ENCODE measurements at places on chromosomes 11 and 22.

DNA sequence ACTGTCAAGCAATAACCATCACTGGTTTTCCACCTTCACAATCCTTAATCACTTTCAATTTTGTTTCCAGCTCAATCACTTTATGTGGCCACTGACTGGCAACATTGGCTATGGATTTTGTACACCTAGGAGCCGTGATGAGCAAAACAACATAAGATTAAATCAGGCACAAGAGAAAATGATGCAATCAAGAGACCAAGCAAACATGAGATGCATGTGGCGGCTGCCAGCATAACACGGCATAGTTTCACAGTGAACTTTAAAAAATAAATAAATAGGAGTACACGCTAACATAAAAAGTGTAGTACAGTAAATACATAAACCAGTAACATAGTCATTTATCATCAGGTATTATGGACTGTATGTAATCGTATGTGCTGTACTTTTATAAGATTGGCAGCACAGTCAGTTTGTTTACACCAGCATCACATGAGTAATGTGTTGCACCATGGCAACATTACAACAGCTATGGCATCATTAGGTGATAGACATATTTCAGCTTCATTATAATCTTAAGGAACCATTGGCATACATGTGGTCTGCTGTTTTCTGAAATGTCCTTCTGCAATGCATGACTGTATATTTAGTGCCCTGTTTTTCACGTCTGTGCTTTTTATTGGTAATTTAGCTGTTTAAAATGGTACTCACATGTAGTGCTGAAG lies 83.3 kb upstream of the PRDM11 start:
- no peak for DNase-seq

DNA sequence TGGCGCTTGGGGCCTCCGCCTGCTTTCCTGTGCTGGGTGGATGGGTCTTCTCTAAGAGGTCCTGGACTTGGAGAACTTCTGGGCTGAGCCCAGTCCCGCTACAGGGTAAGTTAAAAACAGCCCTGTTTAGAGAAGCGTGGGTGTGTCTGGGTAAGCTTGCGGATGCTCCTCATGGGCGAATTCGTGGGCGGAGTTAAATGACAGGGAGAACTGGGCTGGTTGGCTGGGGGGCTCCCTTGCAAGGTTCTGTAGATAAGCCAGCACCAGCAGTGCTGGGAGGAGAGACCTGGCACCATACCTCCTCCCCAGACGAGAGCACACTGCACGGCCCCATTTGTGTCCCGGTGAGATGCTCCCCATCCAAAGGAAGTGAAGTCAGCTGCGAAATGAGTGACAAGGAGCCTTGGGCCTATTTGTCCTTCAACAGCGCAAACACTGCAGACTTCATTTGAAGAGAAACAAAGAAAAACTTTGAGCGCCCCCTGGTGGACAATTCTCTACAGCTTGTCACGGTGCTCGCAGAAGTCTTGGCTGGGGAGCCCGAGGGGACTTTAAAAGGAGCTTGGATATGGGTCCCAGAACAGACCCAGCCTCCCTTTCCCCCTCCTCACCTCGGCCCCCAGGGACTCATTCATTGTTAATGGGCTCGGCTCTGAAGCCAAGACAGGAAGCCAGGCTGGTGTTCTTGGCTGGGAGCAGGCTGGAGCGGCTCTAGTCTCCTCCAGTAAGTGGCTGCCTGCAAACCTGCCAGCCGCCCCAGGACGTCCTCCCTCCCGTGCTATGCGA lies 39.5 kb downstream of the TP53I11 start:
- DNase-seq = peak; percentile 20

DNA sequence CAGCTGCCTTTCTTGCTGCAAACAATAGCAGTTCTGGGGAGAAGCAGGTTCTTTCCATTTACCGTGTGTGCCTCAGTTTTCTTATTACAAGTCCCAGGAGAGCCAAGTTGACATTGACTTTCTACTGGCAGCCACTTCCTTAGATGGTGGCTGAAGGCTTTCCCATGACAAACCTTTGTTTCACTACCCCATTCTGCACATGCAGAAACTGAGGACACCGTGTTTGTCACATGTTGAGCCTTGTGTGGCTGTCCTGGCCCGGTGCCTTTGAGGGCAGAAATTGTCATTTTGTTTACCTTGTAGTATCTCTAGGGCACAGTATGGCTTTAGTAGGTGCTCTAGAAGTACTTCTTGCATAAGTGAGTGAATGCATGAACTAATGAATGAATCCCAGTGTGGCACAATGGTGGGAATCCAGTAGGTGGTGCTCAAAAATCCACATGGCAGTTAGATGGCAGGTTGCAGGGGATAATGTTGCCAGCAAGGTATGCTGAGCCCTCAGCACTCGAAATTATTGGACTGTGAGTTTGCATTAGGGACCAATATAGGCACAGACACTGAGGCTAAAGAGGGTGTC lies 101.6 kb downstream of the CSNK2A3 start:
- no peak for DNase-seq

GRCh38 chr22:33715237-33715985 lies 204.9 kb downstream of the LARGE1 start:
- DNase-seq = no peak

- DNase-seq = no peak
These were observed 53.5 kb downstream of the OTOG start for GRCh38 chr11:17600316-17601255.

DNA sequence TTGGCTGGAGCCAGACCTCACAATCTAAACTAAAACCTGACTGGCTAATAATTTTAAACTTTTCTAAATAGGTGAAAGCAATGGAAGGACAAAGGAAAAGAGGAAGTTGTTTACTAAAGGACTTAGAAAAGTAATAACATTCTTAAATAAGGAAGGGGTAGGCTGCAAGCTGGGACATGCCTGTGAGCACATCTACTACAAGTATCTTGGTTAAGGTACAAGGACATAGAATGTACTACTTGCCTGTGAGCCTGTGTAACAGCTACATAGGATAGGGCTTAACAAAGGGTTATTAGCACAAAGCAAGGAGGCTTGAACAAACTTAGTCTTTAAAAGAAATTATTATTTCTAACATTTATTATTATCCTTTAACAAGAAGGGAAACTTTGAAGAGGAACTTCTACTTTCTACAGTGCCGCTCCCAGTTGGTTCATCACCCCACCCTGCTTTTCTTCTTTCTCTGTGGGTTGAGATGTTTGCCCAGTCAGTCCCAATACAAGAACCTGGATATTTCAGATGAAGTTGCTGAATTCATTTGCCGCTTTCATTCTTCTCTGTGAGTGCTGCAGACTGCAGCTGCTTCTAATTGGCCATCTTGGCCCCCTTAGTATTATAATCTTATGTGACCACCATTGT lies 87.5 kb downstream of the PRMT3 start:
- DNase-seq = no peak

DNA sequence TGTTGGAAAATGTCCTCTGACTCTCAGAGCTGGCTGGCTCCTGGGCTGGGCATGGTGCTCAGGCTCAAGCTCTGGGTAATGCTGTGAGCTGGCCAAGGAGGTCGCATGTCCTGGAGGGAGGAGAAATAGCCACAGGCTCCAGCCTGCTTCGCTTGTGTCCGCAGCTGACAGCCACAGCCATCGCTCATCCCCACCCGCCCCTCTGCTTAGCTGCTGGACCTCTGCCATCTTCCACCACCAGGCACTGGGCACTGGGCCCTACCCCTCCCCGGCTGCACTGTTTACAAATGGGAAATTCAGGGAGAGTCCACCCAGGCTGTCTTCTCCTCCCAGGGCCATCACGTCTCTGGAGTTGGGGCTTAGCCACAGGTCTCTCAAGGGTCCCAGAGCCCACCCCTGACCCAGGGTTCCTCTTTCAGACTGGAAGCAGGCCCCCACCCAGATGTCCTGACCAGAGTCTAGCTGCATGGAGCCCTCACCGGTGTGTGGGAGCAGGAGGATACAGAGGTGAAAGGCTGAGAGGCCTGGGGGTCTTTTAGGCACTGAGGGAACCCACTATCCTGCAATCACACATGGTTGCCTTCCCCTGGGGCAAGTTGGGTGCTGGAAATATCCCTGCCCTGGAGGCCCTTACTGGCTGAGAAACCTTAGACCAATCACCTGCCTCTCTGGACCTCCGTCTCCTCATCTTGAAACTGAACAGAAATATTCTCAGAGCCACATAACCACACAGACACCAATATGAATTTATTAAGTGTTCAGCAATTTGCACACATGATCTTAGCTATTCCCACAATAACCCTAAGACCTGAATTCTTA lies 62.7 kb downstream of the CD82 start:
- no peak for DNase-seq

DNA sequence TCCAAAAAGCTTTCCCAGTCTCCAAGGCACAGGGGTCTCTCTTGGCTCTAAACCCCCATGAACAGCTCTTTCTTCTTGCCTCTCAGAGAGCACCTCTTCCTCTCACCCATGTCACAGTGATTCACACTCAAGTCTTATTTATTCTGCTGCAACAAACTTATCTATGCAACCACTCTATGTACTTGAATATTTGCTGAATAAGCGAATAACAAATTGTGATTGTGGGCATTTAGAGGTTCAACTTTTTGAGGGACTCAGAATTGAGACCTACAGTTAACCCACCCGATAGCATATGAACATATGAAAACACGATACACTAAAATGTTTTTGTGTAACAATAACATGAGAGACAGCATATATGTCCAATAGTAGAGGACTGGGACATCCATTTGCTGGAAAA lies 137.1 kb upstream of the NARS2 start:
- no peak for DNase-seq

DNA sequence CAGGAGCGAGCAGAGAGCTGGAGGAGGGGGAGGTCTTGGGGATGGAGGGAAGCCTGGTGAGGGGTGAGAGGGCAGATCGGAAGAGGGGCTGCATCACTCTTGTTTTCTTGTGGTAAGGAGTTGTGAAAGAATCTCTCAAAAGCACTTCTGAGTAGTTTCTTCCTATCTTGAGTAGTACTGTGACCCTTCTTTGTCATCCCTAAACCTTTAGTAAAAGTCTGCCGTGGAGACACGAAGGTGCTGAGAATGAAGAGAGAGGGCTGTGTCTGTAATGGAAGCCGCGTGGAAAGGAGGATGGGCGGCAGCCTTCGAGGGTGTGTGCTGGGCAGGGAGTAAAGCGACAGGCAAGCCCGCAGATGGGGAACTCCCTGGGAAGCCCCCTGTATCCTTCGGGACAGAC lies 237.8 kb downstream of the TBC1D22A start:
- DNase-seq = no peak

DNA sequence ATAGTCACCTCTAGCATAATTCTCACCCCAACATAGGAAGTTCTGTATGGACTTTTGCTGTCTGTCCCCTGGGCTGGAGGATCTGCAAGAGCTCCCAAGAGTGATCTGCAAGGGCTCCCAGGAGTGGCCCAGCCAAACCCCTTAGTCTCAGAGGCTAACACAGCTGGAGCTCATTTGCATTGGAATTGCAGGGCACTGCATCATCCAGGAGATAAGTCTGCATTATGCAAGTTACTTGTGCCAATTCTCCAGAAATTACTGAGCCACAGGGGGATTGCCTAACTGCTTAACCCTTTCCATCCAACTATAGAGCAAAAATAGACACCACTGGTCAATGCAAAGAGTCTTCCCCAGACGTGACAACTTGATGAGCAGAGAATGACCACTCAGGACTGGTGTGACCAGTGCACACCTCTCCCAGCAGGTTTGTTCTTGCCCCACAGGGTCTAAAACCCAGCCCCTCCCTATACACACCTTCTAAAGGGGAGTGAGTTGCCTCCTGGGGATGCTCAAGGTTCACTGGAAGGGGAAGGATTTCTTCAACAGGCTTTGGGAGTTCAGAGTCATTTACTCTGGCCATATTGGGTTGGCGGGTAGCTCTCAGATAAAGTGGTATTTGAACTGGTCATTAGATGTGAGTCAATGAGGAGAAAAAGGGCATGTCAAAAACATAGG lies 38.4 kb downstream of the POU2AF3 start:
- DNase-seq = no peak

GRCh38 chr11:2327032-2327431 lies 25.2 kb downstream of the TSPAN32 start:
- no peak for DNase-seq

GRCh38 chr11:30488304-30488998 lies 97.7 kb downstream of the MPPED2 start:
- peak; percentile 64 for DNase-seq

- DNase-seq = no peak
These were observed 62.4 kb downstream of the NECTIN1 start for GRCh38 chr11:119666463-119667131.

All from brain pericyte (primary cell).